ENCODE measurements at places on chromosomes 3 and 15.
A peak's percentile ranks its signal among the peaks of the same experiment; 100 is the strongest.

GRCh38 chr15:86125775-86126174 lies 46.1 kb downstream of the AGBL1 start:
- DNase-seq: no peak

DNA sequence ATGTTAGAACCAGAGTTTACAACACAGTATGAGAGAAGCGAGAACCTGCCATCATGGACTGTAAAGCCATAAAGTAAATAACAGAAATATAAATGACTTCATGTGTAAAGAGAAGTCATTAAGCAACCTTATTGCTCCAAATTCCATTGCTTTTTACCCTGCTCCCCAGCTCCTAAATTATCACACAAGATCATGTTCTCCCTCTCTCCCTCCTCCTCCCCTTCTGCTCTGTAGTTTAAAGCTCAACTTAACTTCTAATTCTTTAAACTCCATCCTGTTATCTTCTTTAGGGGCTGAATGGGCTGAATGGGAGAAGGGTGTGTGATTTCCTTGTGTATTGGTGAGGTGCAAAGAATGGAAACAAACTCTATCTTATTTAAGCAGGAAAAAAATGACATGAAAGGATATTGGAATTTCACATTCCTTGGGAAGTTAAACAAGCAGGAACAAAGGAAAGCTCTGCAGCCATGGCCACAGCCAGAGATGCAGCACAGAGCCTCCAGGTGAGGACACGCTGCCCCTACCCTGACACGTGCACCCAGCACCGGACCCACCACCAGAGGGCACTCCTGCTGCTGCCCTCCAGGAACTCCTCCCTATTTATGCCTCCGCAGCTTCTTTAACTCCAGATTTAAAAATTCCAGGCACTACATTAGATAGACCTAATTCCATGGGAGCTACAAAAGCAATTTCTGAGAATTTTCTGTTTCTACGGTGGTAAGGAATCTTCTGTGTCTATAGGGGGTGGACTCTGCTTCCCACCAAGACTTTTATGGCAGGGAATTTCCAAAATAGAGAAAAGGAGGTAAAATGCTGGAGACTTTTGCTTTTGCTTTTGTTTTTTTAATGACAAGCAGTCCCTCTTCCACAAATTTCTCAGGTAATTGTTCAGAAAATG lies 76.9 kb upstream of the ABI3BP start:
- DNase-seq: no peak

- DNase-seq: no peak
These were observed 303.8 kb upstream of the CDIN1 start for GRCh38 chr15:36275656-36276055.

DNA sequence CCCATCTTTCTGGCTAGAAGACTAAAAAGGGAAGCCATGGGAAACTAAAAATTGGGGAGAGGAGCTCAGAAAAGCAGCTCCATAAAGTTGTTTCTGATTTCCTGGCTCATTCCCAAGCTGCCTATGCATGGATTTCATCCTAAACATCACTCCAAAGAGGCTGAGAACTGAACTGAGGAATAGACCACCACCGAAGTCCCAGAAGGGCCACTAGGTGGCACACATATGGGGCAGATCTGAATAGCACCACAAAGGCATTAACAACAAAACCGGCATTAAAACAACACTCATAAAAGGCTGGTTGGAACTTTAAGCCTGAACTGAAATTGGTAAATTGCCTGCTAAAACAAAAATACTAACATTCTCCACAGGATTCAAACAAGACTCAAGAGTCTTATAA lies 106.3 kb downstream of the PLD1 start:
- DNase-seq: peak; percentile 46

GRCh38 chr15:57149196-57149595 lies 227.1 kb upstream of the CGNL1 start:
- DNase-seq: no peak

DNA sequence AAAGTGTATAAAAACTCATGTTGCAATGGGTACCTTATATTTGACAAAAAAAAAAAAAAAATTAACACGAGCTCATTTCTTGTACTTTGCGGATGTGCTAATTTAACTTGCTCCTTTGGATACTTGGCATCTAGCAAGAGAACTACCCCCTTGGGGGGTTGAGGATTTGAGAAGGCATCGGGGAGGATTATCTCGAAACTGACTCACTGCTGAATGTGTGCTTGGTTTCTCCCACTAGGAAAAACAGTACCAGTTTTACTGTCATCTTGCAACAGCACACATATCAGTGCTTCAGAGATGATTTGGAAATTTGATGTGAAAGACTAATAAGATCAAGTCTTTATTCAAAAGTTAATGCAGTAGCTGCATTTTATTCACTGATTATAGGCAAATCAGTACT lies 891 bp downstream of the EXOG start:
- DNase-seq: peak; percentile 24

- DNase-seq: no peak
These were observed 49.0 kb upstream of the NDN start for GRCh38 chr15:23736033-23736673.

All from AG08395 (cell line).